8988T (cell line): ENCODE measurements at places on chromosomes 16 and 17.

DNA sequence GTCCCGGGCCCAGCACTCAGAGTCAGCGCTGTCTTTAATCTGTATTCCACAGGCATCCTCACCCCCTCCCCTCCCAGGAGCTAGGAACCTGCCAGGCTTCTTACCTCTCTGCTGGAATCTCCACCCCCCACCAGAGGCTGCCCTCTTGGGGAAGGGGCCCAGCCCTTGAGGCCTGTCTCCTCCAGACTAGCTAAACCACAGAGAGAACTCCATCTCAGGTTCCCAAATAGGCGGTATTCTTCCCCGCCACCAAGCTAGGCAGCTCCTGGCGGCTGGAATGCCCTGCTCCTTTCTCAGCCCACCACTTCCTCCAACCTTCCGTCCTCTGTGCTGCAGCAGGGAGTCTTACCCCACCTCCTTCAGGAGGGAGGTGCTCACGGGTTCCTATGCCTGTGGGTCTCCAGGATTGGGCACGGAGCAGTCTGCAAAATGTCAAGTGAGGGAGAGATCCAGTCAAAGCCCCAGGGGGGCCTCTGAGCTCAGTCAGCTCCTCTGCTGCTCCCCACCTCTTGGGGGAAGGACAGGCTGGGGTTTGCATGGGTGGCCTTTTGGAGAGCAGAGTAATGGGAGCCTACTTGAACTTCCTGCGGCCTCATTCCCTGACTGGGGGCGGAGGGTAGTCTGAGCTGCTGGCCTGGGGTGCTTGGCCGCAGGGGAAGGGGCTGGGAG lies 55.7 kb downstream of the SREBF1 start:
- no peak for DNase-seq

DNA sequence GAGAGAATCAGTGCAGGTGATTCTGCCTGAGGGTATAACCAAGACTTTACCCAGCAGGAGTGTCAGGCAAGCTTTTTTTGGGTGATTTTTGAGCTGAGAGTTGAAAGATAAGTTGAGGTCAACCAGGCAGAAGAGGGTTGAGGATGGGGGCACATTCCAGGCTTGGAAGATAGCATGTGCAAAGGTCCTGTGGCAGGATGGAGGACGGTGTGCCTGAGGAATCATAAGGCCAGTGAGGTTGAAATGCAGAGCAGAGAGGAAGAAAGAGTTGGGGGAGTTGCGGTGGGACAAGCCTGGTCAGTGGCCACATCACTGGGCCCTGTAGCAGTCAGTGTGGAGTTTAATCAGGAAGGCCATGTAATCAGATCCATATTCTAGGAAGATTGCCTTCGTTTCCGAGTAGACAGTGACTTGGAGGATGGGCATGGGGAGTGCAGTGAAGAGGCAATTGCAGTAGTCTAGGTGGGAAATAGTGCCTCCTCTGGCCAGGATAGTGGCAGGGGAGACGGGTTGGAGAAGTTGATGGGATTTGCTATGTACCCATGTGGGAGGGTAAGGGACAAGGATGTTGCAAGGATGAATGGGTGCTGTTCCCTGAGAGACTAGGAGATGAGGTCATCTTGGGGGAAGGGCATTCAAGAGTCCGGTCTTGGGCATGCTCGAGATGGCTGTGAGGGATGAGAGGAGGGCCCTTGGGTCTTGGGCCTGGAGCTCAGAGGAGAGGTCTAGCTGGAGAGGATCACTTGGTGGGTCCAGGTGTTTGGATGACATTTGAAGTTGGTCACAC lies 3.9 kb downstream of the PLEKHG4 start:
- DNase-seq = no peak

- DNase-seq = no peak
Observed at GRCh38 chr16:2230376-2230775, 5.9 kb upstream of the DNASE1L2 start.

- DNase-seq = no peak
Observed at GRCh38 chr16:67470359-67470758, 10.6 kb downstream of the ATP6V0D1 start.

GRCh38 chr16:8686879-8687278 lies 12.5 kb downstream of the ABAT start:
- DNase-seq = no peak

DNA sequence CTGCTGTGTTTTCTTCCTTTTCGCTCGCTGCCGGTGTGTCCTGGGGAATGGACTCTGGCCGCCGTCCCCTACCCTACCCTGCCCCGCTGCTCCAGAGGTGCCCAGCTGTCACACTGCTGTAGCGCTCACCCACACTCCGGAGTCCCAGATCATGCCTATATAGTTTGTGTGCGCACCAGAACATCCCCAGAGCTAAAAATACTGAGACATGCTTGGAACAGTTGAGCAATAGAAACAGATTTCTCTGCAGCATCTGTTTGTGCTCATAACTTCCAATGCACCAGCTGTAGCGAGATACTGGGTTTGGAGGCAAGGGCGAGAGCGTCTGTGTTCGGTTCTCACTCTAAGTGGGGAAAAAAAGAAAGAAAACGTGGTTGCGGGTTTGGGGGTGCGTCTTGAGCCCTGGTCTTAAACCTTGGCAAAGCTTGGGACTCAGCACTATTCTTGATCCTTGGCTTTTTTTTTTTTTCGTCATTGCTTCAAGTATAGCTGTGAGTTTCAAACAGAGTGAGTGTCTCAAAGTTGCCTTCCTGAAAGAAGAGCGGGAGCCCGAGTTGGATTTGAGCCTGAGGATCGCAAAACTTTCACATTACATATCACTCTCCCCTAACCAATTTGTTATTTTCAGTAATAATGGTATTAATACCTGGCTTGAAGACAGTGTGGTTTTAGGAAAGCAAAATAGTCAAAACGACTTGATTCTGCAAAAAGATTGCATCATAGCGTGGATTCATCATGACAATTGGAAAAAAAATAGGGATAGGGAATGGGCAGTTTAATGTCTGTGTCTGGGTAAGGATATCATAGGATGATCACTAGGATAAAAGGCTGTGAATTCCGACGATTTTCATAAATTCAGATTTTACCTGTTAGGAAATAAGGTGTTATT lies 621 bp downstream of the KCNJ2 start:
- no peak for DNase-seq

GRCh38 chr17:78529251-78529650 lies 47.9 kb downstream of the DNAH17 start:
- DNase-seq = no peak

DNA sequence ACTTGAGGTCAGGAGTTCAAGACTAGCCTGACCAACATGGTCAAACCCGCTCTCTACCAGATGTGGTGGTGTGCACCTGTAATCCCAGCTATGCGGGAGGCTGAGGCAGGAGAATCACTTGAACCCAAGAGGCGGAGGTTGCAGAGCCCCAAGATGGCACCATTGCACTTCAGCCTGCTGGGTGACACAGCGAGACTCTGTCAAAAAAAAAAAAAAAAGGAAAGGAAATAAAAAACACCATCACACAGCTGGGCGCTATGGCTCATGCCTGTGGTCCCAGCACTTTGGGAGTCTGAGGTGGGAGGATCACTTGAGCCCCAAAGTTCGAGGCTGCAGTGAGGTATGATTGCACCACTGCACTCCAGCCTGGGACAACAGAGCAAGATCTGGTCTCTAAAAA lies 13.3 kb upstream of the SBK1 start:
- DNase-seq = no peak

DNA sequence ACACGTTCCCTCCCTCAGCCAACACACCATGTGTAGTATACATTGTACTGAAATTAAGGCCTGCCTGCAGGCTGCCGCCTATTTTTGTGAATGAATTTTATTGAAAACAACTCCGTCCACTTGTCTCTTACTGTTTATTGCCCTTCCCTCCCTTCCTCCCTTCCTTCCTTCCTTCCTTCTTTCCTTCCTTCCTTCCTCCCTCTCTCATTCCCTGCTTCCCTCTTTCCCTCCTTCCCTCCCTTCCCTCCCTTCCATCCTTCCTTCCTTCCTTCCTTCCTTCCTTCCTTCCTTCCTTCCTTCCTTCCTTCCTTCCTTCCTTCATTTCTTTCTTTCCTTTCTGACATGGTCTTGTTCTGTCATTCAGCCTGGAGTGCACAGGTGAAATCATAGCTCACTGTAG lies 2.3 kb downstream of the ITGAM start:
- no peak for DNase-seq

- DNase-seq = no peak
Observed at GRCh38 chr17:50725769-50726655, 6.6 kb downstream of the LUC7L3 start.

DNA sequence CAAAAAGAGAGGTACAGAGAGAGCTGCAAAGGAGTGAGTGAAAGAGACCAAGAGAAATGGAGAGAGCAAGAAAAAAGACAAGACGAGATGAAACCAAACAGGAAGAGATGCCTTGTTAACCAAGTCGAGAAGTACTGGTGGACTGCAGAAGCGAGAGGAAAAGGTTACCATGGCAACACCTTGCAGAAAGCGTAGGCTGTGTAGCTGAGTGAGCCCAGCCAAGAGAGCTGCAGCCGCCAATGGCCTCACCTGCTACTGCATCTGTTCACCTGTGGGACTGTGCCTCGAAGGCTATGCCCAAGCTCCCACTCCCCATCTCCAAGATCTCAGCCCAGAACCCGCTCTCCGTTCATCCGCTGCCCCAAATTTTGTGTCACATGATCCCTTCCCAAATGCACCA lies 161.3 kb downstream of the SLC39A11 start:
- no peak for DNase-seq

- DNase-seq = no peak
Observed at GRCh38 chr17:17900615-17901520, 64.1 kb upstream of the SREBF1 start.

DNA sequence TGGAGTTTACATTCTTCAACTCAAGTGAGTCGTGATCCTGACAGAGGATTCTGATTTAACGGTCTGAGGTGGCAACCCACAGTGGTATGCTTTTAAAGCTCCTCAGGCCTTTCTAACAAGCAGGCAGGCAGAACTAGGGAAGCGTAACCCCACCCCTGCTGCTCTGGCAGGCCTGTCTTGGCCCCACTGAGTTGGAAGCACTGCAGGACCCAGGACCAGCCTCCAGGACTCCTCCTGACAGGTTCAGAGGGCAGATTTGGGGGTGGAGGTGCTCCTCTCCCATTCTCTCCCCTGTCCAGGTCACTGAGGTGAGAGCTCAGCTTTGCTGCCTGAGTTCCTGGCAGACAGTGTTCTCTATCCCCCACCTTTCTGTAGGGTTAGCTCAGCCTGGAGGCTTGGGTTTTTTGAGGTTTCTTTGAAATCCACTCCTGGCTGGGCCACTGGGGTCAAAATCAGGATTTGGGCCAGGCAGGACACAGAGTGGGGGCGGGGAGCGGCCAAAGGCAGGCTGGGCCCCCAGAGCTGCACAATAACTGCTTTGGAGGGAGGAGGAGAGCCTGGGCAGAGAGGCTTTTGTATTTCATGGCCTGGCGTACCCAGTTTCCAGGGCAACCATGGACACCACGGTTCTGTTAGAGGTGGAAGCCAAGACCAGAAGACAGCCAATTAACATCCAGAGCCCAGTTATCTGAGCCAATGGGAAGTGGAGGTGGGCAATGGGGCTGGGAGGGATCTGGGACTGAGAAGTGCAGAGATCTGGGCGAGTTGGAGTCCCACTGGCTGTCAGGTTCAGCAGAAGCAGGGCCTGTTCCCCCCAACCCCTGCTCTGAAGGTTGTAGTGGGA lies 9.5 kb downstream of the MRPL27 start:
- no peak for DNase-seq

DNA sequence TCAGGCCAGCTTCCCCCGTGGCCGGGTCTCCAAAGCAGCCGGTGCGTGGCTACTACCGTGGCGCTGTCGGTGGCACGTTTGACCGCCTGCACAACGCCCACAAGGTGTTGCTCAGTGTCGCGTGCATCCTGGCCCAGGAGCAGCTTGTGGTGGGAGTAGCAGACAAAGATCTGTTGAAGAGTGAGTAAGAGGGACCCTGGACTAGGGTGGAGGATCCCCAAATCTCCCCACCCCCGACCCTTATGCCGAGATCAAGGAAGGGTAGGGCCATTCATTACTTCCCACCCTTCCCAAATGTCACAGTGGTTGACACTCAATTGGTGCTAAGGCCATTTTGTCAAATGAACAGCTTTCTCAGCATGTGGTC lies 1.2 kb downstream of the COASY start:
- no peak for DNase-seq

- no peak for DNase-seq
Observed at GRCh38 chr17:34261568-34262337, 6.7 kb downstream of the CCL2 start.

GRCh38 chr17:43671031-43671692 lies 9.4 kb upstream of the MEOX1 start:
- no peak for DNase-seq

GRCh38 chr17:43042025-43042628 lies 17.1 kb downstream of the RND2 start:
- DNase-seq = no peak
